Thoracic aorta endothelial cell (primary cell): ENCODE measurements at places on chromosomes 7 and 10. TPM values are rescaled to one million over a fixed set of nuclear protein-coding genes. Genes with fewer than 3 reads are reported as not detected.

Gene CTAGE8
- total RNA-seq: 0.65 TPM in 1 of 2 replicates, not detected in the other

Gene FKBP9
- total RNA-seq: 95.6 and 117 TPM in 2 replicates

Gene AMZ1
- 0.14 TPM in 1 of 2 replicates, not detected in the other for total RNA-seq

Gene BET1
- total RNA-seq: 34.2 and 42.6 TPM in 2 replicates

Gene SEMA3E
- under 0.01 and 0.29 TPM in 2 replicates for total RNA-seq

Gene UPK3B
- 0.13 TPM in 1 of 2 replicates, not detected in the other for total RNA-seq

Gene DKK1
- total RNA-seq: 196 and 220 TPM in 2 replicates

Gene LIPK
- total RNA-seq: not detected in 2 replicates

Gene TMEM184A
- total RNA-seq: not detected in 2 replicates

Gene C1QL3
- total RNA-seq: 0.14 and 0.66 TPM in 2 replicates

Gene BMPR1A
- total RNA-seq: 1.5 and 5.3 TPM in 2 replicates

Gene GALNT17
- total RNA-seq: not detected in 2 replicates

Gene PHKG1
- total RNA-seq: 0.27 and 0.57 TPM in 2 replicates

Gene ABCC2
- 1.1 and 1.4 TPM in 2 replicates for total RNA-seq

Gene CFAP70
- total RNA-seq: 0.40 and 0.43 TPM in 2 replicates

Gene ZNF316
- total RNA-seq: 11.1 and 13.0 TPM in 2 replicates

Gene ENO4
- total RNA-seq: 0.07 and 0.13 TPM in 2 replicates

Gene ASZ1
- total RNA-seq: not detected in 2 replicates

Gene FAM25C
- not detected in 2 replicates for total RNA-seq

Gene PPP1R9A
- 4.1 and 6.9 TPM in 2 replicates for total RNA-seq

Gene AKR1C4
- total RNA-seq: not detected in 2 replicates

Gene SLC26A3
- total RNA-seq: not detected in 2 replicates

Gene DOCK1
- 110 and 118 TPM in 2 replicates for total RNA-seq

Gene TAS2R3
- 1.4 and 1.7 TPM in 2 replicates for total RNA-seq

Gene BUD23
- total RNA-seq: 46.1 and 48.5 TPM in 2 replicates

Gene GPC2
- total RNA-seq: 3.9 and 4.1 TPM in 2 replicates

Gene KCNMA1
- total RNA-seq: 1.1 and 1.5 TPM in 2 replicates

Gene HTR5A
- not detected in 2 replicates for total RNA-seq

Gene GDF2
- total RNA-seq: not detected in 2 replicates

Gene TRUB1
- 32.5 and 43.5 TPM in 2 replicates for total RNA-seq

Gene EVX1
- not detected in 2 replicates for total RNA-seq

Gene AP4M1
- total RNA-seq: 14.5 and 18.9 TPM in 2 replicates

Gene ATRNL1
- not detected in 2 replicates for total RNA-seq

Gene AGBL3
- total RNA-seq: 2.0 and 2.9 TPM in 2 replicates

Gene CFAP58
- total RNA-seq: 0.40 and 0.65 TPM in 2 replicates

Gene IGFBP3
- total RNA-seq: 8.3 and 11.4 TPM in 2 replicates

Gene GRID2IP
- not detected in 2 replicates for total RNA-seq
